ENCODE measurements at places on chromosomes 2 and 18.

- no peak for DNase-seq
These were observed 109.0 kb downstream of the ICA1L start for GRCh38 chr2:202762556-202762955.

GRCh38 chr18:46623541-46623940 lies 33.5 kb downstream of the LOXHD1 start:
- DNase-seq, result peak; percentile 1

DNA sequence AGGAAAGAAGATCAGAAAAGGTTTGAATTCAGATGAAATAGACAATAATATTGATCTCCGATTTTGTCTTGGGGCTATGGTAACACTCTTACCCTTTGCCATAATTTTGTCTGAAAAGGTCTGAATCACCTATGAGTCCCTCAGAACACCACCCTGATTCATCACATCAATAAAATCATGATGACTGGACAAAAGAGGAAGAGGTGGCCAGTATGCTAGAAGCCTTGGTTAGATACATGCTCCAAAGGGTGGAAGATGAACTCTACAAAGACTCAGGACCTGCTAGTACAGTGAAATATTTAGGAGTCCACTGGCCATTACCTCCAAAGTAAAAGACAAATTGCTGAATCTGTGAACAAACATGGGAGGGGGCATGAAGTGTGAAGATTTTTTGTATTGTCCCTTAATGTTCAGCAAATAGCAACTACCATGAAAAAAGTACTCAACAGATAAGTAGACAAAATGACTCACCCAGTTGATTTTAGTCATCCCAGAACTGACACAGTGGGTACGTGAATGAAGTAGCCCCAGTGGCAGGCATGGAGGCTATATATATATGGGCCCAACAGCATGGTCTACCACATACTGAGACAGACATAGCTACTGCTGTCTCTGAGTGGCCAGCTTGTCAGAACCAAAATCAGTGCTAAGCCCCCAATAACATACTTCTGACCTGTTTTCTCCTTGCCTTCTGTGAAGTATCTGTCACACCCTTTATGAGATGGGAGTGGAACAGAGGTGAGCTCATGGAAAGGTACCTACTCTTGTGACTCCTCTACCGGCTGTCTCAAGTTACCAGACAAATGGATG lies 36.5 kb upstream of the GLS start:
- DNase-seq, result no peak

GRCh38 chr2:151056870-151057269 lies 204.8 kb downstream of the RBM43 start:
- DNase-seq, result no peak

DNA sequence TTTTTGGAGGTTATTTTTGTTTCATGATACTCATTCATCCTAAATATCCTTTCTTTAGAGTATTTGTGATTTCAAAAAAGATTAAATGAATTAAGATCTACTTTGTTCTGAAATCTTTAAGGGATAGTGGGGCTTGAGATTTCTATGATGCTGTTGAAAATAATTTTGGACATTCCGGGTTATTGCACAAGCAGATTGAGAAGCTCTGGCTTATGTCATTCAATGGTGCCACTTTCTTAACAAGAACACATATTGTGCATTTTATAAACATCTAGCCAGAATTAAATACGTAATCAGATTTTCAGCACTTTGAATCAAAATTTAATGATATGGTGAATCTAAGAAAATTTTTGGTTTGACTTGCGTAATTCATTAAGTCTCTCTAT lies 207.7 kb upstream of the COL3A1 start:
- no peak for DNase-seq

GRCh38 chr2:54513363-54513715 lies 57.2 kb downstream of the SPTBN1 start:
- no peak for DNase-seq

DNA sequence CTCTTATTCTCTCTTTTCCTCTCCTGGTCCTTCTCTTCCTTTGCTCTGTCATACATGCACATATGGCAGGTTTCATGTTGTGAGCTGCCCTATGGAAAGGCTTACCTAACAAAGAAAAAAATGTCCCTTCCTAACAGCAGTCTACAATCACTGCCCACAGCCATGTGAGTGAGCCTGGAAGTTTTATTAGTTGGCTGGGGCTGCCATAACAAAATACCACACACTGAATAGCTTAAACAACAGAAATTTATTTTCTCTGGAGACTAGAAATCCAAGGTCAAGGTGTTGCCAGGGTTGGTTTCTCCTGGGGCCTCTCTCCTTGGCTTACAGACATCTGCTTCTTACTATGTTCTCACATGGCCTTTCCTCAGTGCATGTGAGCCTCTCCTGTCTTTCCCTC lies 142.1 kb downstream of the TRIB2 start:
- no peak for DNase-seq

DNA sequence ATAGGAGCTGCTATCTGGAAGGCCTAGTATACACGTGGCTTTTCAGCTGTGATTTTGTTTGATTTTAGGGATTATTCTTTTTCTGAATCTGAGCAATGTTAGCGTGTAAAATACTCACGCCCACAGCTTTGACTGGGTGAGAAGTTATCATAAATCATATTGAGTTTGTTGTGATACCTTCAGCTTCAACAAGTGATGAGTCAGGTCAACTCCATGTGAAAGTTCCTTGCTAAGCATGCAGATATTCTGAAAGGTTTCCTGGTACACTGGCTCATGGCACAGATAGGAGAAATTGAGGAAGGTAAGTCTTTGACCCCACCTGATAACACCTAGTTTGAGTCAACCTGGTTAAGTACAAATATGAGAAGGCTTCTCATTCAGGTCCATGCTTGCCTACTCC lies at the start of gene GKN1:
TSS of gene GKN1 (plus strand) at position 386 of the 400 bp plus-strand sequence. CDS start 42 bp downstream, outside the sequence.
- no peak for DNase-seq
